ENCODE measurements at places on chromosomes 1 and 21. TPM values are rescaled to one million over a fixed set of nuclear protein-coding genes. Genes with fewer than 3 reads are reported as not detected.

AMY1B gene
- total RNA-seq: not detected

GRCh38 chr1:206892351-206892984 is 4.8 kb upstream of the IL24 start:
- DNase-seq: peak; percentile 75

GRCh38 chr1:203509135-203509534 is 15.2 kb downstream of the OPTC start:
- peak; percentile 18 for DNase-seq

DNA sequence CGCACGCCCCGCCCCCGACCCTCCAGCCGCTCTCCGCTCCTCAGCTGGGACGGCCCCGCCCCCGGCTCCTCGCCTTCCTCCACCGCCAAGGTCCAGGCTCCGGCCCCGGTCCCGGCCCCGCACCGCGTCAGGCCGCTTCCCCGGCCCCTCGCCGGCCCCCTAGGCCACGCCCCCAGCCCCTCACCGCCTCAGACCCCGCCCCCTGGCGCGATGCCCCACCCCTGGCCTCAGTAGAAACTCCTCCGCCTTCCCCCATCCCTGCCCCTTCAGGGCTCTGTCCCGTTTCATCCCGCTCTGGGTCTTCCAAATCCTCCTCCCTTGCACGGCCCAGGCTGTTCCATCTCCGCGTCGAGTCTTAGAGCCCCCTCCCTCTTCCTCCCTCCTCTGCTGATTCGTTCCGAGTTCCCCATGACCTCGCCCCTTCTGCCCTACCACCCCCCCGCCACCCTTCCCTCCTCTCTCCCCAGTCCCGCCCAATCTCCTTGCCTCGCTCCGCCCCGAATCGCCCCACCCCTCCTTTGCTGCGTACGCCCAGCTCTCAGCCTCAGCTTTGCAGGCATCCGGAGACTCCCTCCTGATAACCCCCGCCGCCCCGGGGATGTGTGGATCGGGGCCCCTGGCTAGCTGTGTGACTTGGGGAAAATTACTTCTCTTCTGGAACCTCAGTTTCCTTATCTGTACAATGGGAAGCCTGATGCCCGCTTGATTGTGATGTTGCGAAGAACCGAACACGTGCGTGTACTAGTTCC is 448 bp upstream of the ASAP3 start:
- peak; percentile 95 for DNase-seq

DNA sequence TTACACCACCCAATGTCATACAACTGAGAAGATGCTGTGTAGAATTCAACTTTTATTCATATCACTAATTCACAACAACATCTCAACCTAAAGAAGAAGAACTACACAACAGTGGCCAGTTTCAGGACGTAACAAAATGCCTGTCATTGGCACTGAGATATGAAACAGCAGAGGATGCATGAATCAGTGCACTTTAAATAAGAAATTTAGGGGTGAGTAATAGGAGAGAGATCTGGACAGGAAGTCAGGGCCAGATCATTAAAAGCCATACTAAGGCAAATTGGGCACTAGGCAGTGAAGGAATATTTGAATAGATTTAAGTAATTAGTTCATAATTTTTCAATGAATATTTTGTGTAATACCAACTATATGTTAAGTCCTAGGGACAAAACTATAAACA is 510.5 kb downstream of the PLPP3 start:
- DNase-seq: peak; percentile 88

GRCh38 chr1:94543001-94543400 is 1.4 kb upstream of the F3 start:
- peak; percentile 74 for DNase-seq

- DNase-seq: no peak
These were observed 46.4 kb downstream of the CAPN2 start for GRCh38 chr1:223758734-223759133.

DNA sequence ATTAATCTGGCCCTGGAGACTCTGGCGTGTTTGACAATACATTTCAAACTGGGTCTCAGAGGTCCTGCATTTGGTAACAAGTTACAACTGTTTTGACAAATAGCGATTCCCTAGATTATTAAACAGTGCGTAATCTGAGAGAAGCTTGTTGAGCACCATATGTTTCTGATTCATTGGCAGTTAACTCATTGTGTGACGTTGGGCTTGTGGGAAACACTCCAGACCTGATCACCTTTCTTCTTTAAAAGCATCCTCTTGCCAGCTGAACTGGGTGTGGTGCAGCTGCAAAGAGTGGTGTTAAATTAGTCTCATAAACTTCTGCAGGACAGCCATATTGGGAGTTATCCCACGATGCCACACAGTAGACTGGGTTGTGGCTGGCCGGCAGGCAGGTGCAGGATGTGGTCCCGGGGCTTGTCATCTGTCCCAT is 82.7 kb downstream of the CDC7 start:
- DNase-seq: peak; percentile 86

GRCh38 chr1:225580238-225581099 is 72.5 kb downstream of the ENAH start:
- DNase-seq: no peak
